ENCODE measurements at places on chromosomes 5 and 9. TPM values are rescaled to one million over a fixed set of nuclear protein-coding genes. Genes with fewer than 3 reads are reported as not detected.

ADGRV1 gene
- 0.32 TPM for total RNA-seq

PRRT1B gene
- not detected for total RNA-seq

DOLPP1 gene
- total RNA-seq, result 15.9 TPM

FSD1L gene
- total RNA-seq, result 1.3 TPM

MARCHF11 gene
- total RNA-seq, result not detected

PLEKHG4B gene
- total RNA-seq, result 0.39 TPM

CYLC2 gene
- total RNA-seq, result not detected

IFNE gene
- 0.52 TPM for total RNA-seq

CDH9 gene
- 0.13 TPM for total RNA-seq

FBP2 gene
- not detected for total RNA-seq

PCDHB15 gene
- total RNA-seq, result 0.48 TPM

NIPAL4 gene
- not detected for total RNA-seq

FLT4 gene
- total RNA-seq, result 1.9 TPM

OR1N2 gene
- total RNA-seq, result not detected

WDR31 gene
- 0.91 TPM for total RNA-seq

SLC2A6 gene
- total RNA-seq, result 3.5 TPM

NKD2 gene
- 102 TPM for total RNA-seq

RNF208 gene
- 0.13 TPM for total RNA-seq

PCDHA1 gene
- total RNA-seq, result not detected

GPR151 gene
- not detected for total RNA-seq

PCDHA13 gene
- total RNA-seq, result not detected

RGS14 gene
- total RNA-seq, result 10.3 TPM

LCNL1 gene
- not detected for total RNA-seq

HBEGF gene
- 18.6 TPM for total RNA-seq

TRIO gene
- 61.3 TPM for total RNA-seq

SLC34A1 gene
- not detected for total RNA-seq

SPAG8 gene
- total RNA-seq, result 0.48 TPM

PLCXD3 gene
- 0.64 TPM for total RNA-seq

NMUR2 gene
- 0.24 TPM for total RNA-seq

KYAT1 gene
- total RNA-seq, result 15.1 TPM

DCP2 gene
- 18.8 TPM for total RNA-seq

PAPPA gene
- total RNA-seq, result 226 TPM

IRX2 gene
- 0.64 TPM for total RNA-seq

IQGAP2 gene
- 1.4 TPM for total RNA-seq

PPP3R2 gene
- total RNA-seq, result not detected

PCDHB9 gene
- 0.08 TPM for total RNA-seq

SPATA31A3 gene
- not detected for total RNA-seq

STK32A gene
- 0.24 TPM for total RNA-seq

SAXO1 gene
- not detected for total RNA-seq

PCDHGB3 gene
- total RNA-seq, result 6.1 TPM

ANKHD1 gene
- 68.3 TPM for total RNA-seq

LHX3 gene
- total RNA-seq, result not detected

LCP2 gene
- under 0.01 TPM for total RNA-seq

DEPDC1B gene
- 10.0 TPM for total RNA-seq

NDST1 gene
- total RNA-seq, result 76.7 TPM

HACD4 gene
- total RNA-seq, result 5.3 TPM

CEP78 gene
- 8.5 TPM for total RNA-seq

SLC25A2 gene
- not detected for total RNA-seq

UNC5A gene
- total RNA-seq, result 0.32 TPM

ZNF366 gene
- total RNA-seq, result under 0.01 TPM

QRFP gene
- total RNA-seq, result not detected

C9orf153 gene
- not detected for total RNA-seq

ZFP2 gene
- 0.39 TPM for total RNA-seq

LTC4S gene
- 7.0 TPM for total RNA-seq

TNFSF15 gene
- total RNA-seq, result 0.08 TPM

CERT1 gene
- total RNA-seq, result 8.7 TPM

MCTP1 gene
- total RNA-seq, result 4.1 TPM

ADAMTS2 gene
- 29.2 TPM for total RNA-seq

PLPP7 gene
- total RNA-seq, result 5.1 TPM
